AG09309 (cell line): ENCODE measurements at places on chromosomes 2 and 18.

GRCh38 chr18:34709750-34710441 is at the start of gene DTNA:
TSS of gene DTNA (plus strand) at chr18:34710298. CDS start at chr18:34755977, 45,679 bp downstream.
- peak; percentile 92 for DNase-seq

DNA sequence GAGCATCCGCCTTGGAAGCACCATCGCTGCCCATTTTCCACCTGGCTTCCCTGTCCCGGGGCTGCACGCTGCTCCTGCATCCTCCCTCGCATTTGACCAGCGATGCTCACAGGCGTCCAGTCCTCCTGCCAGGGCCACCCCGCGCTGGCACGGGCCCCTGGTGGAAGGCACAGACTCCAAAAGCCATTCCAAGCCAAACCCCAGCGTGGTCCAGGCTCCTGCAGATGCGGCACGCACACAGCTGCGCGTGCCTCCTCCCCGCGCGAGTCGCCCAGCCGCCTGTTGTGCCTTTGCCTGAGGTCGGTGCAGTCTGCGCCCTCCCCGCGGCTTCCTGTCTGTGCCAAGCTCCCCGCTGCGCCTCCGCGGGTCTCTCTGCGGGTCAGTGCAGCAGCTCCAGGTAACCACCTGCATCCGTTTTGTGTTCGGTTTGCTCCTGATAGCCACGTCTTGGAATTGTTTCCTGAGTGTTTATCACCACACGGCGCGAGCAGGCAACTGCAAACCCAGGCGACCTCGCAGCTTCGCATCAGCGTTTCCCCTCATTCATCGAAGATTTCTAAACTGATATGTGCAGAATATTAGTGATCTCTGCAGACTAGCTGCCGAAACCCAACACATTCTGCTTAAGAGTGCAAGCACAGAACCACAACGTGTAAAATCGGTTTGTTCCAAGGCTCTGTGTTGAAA is 65.2 kb upstream of the SALL3 start:
- no peak for DNase-seq

DNA sequence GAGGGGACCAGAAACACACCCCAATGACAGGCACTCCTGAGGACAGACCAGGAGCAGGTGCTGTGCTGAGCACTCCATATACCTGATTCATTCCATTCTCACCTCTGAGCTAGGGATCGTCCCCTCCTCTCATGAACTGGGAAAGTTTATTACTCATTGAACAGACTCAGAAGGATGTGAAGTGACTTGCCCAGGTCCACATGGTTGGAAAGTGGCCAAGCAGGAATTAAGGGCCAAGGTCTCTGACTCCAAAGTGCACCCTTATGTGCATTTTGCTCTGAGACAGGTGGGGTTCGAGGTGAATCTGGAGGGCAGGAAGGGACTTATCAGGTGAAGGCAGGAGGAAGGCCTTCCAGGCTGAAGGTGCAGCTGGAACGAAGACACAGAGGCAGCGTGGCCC is 25.1 kb upstream of the PLB1 start:
- DNase-seq: no peak

GRCh38 chr18:58796220-58796619 is 68.5 kb upstream of the ZNF532 start:
- no peak for DNase-seq

GRCh38 chr18:28728891-28729290 is 552.0 kb upstream of the CDH2 start:
- DNase-seq: no peak

GRCh38 chr2:124915567-124915966 is 890.5 kb downstream of the CNTNAP5 start:
- DNase-seq: no peak

DNA sequence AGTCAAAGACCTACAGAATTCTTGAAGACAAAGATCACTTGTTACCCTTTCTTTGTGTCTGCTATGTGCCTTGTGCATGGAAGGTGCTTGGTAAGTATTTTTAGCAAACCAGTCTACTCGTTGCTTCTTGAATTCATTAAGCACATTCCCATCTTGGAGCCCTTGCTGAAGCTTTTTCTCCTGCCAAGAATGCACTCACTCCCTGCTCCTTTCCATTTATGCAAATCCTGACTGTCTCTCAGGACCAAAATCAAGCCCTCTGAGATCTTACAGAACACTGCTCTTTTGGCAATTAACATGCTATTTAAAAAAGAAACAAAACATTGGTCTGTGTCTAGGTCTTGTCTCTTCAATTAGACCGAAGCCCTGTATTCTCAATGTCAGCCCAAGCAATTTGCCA is 75.8 kb downstream of the CLHC1 start:
- no peak for DNase-seq

GRCh38 chr18:55318951-55319441 is 269.0 kb downstream of the TCF4 start:
- DNase-seq: no peak

GRCh38 chr2:33383855-33384598 is 92.4 kb upstream of the RASGRP3 start:
- no peak for DNase-seq

DNA sequence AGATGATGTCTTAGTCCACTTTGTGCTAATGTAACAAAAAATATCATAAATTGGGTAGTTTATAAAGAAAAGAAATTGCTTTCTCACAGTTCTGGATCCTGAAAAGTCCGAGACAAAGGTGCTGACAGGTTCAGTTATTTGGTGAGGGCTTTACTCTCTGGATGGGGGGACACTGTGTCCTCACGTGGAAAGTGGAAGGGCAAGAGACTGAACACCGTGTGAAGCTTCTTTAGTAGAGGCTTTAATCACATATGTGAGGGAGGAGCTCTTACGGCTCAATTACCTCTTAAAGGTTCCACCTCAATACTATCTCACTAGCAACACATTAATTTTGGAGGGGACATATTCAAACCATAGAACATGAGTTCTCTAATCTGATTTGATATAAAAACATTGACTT is 204.3 kb downstream of the FSIP2 start:
- DNase-seq: no peak

GRCh38 chr2:188529710-188530109 is 238.0 kb downstream of the GULP1 start:
- DNase-seq: no peak

DNA sequence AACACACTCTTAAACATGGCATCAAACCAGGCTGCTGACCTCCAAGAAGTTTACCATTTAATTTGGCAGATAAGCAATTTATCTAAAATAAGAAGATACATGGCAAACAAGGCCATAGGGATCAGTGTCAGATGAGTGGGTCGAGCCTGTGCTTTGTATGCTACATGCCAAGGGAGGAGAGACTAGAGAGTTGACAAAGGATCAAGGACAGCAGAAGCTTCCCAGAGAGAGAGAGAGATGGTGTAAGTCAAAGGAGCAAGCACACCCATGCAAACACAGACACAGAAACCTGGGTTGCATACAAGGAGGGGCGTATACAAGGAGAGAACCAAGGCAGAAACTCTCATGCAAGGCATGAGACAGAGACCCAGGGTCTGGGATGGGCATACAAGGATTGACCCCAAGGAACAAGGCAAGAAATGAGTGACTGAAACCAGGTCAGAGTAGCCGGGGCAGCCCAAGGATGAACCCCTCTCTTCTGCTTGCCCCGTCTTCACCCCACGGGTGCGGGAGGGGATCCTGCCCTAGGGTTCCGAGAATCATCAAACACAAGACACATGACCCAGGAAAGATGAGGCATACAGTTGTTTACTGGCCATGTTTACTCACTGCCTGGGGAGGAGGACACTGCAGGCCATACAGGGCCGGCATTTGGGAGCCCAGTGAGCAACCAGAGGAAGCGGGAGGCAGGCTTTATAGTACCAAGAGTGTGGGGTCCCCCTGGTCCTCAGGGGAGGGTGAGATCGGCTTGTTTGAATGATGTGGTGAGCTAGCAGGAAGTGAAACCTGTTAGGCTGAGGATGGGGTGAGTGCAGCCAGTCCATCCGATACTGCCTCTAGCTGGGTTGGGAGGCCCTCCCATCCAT is 529.2 kb upstream of the ID2 start:
- no peak for DNase-seq

- DNase-seq: no peak
Measured at GRCh38 chr2:230330725-230331124, 3.7 kb downstream of the SP140L start.

DNA sequence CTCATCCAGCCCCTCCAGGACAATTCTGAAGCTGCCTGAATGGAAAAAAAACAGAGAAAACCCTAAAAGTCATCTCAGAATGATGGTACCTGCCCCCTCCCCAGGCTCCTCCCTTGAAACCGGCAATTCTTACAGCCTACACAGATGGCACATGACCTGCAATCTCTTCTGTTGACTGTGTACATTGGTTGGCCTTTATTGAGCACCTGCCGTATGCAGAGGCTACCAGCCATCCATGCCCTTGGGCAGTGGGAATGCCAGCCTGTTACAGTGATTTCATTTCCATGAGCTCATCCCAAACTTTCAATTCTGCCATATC is 57.1 kb downstream of the EMX1 start:
- DNase-seq: no peak

- no peak for DNase-seq
Measured at GRCh38 chr2:158686210-158686691, 108.9 kb upstream of the DAPL1 start.

DNA sequence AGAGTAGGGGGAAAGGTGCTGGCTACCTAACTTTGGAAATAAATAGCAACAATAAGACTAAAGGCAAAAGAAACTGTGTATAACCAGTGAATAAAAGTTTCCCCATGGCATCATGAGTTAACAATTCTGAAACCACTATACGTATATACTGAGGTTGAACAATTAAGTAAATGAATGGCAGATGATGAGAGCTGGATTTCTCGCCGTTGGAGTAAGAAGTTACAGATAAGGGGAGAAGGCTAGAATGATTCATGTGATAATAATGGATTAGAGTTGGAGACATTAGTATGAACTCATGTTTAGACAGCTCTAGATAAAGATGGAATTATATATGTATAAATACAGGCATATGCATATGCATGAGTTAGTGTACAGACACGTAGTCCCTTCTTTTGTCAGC is 152.7 kb downstream of the UBR3 start:
- no peak for DNase-seq
